ENCODE measurements at places on chromosomes 12 and 14.

- no peak for DNase-seq
Observed at GRCh38 chr14:80358112-80358511, 146.8 kb upstream of the DIO2 start.

DNA sequence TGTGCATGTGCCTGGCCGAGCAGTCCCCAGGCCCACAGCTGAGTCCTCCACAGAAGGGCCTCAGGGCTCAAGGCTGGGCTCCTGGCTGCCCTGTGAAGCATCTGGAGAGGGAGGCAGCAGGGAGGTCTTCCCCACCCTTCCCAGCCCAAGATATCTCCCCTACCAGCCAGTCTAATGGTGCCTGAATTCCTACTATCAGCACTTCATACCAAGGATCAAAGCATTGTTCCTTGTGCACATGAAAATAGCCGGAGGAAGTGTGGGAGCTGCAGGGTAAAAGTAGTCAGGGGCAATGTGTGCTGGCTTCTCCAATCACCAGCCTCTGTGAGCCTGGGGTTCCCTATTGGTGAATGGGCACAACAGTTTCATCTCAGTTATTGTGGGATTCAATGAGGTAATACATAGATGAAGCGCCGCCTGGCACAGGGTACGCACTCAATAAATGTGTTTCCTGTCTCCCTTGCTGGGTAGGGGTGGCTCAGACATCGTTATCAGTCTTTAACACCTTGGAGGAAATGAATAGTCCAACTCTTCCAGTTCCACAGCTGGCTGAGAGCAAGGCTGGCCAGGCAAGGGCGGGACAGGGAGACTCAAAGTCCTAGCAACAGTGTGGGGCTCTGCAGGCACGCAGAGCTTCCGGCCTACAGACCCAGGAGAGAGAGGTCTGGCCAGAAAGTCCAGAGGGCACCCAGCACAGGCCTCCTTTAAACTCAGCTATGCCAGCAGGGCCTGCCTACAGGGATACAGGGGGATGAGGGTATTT is 39.1 kb upstream of the PNMA1 start:
- DNase-seq = no peak

DNA sequence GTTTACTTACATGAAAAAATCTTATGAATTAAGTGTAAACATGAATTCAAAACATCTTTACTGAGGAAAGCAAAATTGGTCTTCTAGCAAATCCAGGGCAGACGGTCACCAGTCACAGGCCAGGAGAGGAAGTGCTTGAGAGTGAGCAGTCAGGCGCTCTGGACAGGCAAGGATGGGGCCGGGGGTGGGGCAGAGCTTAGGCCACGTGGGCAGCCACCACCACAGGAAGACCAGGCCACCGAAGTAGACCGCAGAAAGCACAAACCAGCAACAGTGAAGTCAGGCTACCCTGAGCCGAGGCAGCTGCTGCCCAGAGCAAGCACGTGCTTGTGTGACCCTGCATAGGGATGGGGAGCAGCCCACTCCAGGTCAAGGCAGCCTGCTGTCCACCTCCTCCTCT is 33.5 kb downstream of the SLC6A12 start:
- DNase-seq = peak; percentile 75

DNA sequence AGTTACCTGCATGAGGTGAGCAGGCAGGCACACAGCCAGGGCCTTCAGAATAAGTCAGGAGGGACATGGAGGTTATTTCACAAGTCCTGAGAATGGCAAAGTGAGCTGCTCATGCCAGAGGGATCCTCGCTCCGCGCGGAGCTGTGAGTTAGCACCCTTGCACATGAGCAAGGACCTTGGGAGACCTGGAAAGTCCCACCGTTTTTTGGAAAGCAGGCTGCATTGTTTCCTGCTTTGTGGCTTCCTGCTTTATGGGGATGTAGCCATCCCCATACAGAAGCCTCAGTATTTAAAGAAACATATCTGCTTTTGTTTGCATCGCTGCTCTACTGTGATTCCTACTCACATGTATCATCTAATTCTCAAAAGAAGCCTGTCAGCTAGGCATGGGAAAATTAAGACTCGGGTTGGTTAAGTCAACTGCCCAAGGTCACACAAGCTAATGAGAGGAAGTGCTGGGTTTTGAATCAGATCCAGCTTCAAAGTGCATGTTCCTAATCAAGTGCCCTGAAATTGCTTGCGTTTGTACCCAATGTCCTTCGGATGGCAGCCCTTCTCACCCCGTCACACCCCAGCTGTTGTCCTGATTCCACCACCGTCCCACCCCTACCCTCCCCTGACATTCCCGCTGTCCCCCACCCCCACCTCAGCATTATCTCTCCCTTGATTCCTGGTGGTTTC is 106.2 kb downstream of the CRACR2A start:
- DNase-seq = no peak

DNA sequence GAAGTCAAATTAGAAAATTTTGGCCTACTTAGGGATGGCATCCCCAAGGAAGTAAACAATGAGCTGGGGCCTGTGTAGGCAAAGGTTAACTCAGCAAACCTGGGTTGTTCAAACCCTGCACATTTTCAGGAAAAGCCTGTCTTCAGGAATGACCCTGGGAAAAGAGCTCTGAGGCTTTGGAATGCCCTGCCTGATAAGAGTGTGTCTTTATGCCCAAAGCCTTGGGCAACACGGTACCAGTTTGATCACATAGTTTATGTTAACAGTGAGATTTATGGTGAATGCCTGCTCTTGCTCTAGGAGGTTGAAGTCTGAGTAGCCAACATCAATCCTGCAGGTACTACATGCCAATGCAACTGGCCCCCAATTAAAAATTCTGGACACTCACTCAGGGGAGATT is 28.2 kb upstream of the STAB2 start:
- no peak for DNase-seq

DNA sequence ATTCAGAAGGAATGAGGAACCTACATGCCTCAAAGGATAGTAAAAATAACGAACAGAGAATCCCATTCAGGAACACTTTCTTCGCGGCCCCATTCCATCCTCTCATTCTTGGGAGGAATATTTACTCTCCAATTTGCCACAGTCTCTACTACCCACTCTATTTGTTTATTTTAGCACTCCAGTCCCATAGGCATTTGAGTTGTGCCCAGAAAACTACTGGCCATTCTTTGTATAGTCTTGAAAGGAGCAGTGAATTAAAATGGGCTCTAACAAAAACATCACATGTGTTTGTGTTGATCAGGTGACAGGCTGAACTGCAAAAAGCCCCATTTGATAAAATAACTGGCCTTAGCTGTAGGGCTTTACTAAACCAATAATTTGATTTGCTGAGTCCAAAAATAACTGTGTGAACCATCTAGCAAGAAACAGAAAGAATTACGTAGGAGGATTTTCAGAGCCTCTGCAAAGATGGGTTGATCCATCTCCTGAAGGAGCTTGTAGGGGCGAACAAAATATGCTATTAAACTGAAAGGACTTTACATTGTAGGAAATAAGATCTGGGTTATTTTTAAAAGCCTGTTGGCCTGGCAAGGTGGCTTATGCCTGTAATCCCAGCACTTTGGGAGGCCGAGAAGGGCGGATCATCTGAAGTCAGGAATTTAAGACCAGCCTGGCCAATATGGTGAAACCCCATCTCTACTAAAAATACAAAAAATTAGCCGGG is 142.3 kb upstream of the CPNE8 start:
- DNase-seq = no peak

- DNase-seq = no peak
Observed at GRCh38 chr12:123229051-123229450, 3.9 kb downstream of the MPHOSPH9 start.

- no peak for DNase-seq
Observed at GRCh38 chr12:61687407-61687806, 572.8 kb upstream of the USP15 start.

DNA sequence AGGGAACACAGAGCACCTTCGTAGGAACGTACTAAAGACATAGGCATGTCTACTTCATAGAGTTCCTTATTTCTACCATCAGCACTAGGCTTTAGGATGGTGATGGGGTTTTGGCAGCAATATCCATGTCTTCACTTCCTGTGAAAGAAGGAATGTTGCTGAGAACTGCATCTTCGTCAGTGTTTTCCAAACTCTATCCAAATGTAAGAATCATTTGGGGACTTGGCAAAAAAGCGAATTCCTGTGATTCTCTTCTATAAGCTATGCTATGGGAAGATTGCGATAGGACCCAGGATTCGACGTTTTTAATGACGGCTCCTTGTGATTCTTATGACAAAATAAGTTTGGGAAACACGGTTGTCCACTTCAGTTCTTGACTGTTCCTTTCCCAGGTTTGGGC is 39.8 kb downstream of the AKAP3 start:
- no peak for DNase-seq

DNA sequence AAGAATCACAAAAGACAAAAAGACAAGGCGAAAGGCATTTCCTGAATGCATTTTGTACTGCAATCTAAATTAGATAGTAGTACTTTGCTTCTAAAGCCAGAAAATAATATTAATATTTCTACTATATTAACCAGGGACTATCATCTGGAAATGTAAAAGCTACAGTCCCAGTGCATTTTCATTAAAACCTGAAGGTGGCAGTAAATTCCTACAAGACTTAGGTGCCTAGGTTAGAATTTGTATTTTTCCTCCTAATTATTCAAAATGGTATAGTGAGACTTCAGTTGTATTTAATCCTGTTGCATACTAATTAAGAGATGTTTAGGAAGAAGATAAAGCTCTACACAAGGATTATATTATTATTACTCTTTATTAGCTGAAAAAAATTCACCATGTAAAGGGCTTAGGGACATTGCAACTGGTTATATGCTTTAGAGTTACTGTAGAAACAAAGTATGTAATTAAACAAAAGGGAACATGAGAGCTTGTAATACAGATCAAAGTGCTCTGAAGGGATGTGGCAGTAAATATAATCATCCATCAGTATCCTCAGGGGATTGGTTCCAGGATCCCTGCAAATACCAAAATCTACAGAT is 53.6 kb downstream of the BRMS1L start:
- no peak for DNase-seq

GRCh38 chr12:92469837-92470236 is 233.0 kb upstream of the PLEKHG7 start:
- no peak for DNase-seq

DNA sequence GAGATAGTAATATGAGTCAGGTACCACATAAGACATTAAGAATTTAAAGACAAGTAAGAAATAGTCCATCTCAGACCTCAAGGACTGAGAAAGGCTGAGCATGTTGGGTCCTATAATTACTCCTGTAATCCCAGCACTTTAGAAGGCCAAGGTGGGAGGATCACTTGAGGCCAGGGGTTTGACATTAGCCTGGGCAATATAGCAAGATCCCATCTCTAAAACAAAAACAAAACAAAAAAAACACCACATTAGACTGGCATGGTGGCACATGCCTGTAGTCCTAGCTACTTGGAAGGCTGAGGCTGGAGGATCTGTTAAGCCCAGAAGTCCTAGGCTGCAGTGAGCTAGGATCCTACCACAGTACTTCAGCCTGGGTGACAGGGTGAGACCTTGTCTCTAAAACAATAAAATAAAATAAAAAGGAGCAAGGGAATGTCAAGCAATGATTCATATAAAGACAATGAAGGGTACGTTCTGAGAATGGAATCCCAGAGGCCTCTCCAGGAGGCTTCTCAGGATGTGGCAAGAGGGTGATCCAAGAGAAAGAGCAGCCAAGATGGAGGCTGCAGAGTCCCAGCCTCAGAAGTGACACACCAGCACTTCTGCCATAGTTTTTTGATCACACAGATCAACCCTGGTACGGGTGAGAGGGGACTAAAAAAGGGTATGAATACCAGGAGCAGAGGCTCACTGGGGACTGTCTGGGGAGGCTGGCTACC is 206.4 kb downstream of the CRADD start:
- DNase-seq = no peak

DNA sequence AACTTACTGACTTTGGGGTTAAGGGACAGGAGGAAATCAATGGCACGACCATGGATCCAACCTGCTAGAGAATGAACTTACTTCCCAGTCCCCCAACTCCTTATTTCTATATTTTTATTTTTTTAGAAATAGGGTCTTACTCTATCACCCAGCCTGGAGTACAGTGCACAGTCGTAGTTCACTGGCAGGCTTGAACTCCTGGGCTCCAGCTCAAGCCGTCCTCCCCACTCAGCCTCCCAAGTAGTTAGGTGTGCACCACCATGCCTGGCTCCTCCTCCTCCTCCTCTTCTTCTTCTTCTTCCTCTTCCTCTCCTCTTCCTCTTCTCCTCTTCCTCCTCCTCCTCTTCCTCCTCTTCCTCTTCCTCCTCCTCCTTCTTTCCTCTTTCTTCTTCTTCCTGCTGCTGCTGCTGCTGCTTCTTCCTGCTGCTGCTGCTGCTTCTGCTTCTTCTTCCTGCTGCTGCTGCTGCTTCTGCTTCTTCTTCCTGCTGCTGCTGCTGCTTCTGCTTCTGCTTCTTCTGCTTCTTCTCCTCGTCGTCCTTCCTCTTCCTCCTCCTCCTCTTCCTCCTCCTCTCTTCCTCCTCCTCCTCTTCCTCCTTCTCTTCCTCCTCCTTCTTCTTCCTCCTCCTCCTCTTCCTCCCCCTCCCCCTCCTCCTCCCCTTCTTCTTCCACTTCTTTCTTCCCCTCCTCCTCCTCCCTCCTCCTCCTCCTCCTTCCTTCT is 390.1 kb upstream of the RGS6 start:
- DNase-seq = no peak

- DNase-seq = no peak
Observed at GRCh38 chr12:132765361-132765760, 3.7 kb upstream of the ANKLE2 start.

DNA sequence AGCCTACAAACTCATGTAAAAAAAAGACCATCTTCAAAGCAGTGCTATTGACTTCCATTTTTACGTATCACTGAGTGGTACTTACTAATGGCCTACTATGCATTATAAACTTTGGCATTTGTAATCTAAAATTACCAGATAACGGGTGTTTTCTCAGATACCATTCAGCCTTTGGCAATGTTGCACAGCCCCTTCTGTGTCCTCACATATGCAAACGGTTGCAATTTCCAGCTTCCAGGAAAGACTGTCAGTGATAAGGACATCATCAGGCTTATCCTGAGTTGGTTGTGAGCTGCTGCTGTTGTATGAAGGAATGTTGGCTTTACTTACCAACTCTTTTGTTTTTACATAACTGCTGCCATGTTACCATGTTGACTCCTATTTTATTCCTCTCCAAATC is 1.6 kb upstream of the SLC6A13 start:
- no peak for DNase-seq

GRCh38 chr14:50667996-50668825 is at the start of gene SAV1:
TSS of gene SAV1 (minus strand) at chr14:50668306. CDS start at chr14:50667967, 339 bp downstream.
- DNase-seq = peak; percentile 54

DNA sequence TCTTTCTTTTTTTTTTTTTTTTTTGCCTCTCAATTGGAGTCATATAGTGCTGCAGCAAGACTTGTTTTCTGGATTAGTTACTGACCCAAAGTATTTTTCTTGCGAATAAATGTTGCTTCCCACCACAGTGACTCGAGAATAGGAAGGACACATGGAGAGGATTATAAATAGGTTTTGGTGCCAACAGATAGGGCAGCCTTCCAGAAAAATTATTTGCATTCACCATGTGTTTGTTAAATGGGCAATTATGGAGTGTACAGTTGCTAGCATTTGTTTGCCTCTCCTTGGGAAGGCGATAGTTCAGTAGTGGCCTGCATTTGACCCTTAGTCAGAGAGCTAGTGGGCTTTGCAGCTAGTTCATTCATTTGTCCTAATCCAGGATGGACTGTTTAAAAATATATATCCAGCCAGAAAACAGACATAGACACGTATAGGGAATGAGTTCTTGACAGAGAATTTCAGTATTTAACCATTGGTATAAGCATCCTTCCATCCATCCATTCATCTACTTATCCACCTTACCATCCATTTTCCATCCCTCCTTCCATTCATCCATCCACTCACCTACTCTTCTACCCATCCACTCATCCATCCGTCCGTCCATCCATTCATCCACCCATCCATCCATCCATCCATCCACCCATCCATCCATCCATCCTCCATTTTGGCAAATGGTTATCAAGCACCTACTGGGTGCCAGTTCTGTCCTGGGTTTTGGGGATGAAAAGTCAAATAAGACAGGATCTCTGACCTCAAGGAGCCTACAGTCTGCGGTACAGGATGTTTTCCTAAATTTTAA is 67.5 kb downstream of the CHST11 start:
- no peak for DNase-seq

All from hematopoietic multipotent progenitor cell (in vitro differentiated cells).